Stimulated activated CD8-positive, alpha-beta memory T cell treated with anti-CD3 and anti-CD28 coated beads, Interleukin-4, amount 100 ng/mL, for 1 hour (primary cell): ENCODE measurements at places on chromosomes 1 and 21.

- DNase-seq: no peak
These were observed 588.7 kb downstream of the MATN1 start for GRCh38 chr1:30134466-30135217.

- no peak for DNase-seq
These were observed 3.5 kb downstream of the PIK3CD start for GRCh38 chr1:9654834-9655723.

DNA sequence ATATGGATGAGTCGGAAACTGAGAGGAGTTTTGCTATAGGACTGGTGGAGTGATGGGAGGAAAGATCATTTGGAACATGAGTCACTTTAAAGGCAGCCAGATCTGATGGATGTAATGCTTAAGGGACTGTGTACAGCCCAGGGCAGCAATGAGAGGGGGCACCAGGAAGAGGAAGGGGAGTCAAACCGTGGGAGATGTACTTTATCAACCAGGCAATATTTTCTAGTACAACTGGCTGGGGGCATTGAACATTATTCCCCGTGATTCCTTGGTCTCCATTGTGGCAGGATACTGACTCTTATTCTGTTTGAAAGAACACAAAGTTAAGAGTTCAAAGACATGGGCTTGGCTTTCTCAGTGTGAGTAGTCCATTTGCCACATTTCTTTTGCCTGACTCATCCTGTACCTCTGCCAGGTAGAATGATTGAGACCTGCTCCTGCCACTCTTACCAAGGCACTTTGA, 268.2 kb upstream of the NR5A2 start:
- no peak for DNase-seq

DNA sequence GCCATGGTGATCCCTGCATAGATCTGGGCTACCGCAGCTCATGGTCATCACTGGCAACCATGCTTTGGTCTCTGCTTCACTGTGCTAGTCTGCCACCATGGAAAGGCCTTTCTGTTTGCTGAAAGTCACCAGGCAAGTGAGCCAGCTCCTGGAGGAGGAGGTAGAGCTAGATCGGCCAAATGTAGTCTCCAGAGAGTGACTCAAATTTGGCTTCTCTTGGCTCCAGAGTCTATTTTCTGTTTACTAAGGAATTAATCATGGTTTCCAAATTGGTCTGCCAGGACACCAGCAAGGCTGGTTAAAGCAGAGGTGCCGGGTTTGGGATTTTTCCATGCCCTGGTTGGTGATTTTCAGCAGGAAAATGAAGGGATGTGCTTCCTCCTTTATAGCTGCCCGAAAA, 52.7 kb upstream of the IVNS1ABP start:
- DNase-seq: no peak

DNA sequence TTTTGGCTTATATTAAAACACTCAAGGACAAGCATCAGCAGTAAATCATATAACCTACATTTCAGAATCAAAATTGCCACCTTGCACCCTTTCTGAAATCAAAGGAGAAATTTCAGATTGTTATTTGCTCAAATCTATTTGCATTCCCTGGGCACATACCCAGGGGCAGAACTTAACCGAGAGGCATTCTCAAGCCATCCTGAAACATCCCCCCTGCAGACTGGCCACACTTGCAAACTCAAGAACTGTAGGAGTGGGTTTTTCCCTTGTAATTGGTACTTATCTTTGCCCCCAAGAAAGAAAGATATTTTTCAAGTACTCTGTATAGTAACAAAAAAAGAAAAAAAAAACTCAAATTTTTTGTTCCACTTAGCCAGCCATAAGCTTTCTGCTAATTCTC, 213.6 kb upstream of the ESRRG start:
- DNase-seq: no peak

- no peak for DNase-seq
These were observed 33.7 kb downstream of the RAB3B start for GRCh38 chr1:51956528-51957509.

GRCh38 chr1:66050123-66050522, 257.4 kb downstream of the PDE4B start:
- no peak for DNase-seq

DNA sequence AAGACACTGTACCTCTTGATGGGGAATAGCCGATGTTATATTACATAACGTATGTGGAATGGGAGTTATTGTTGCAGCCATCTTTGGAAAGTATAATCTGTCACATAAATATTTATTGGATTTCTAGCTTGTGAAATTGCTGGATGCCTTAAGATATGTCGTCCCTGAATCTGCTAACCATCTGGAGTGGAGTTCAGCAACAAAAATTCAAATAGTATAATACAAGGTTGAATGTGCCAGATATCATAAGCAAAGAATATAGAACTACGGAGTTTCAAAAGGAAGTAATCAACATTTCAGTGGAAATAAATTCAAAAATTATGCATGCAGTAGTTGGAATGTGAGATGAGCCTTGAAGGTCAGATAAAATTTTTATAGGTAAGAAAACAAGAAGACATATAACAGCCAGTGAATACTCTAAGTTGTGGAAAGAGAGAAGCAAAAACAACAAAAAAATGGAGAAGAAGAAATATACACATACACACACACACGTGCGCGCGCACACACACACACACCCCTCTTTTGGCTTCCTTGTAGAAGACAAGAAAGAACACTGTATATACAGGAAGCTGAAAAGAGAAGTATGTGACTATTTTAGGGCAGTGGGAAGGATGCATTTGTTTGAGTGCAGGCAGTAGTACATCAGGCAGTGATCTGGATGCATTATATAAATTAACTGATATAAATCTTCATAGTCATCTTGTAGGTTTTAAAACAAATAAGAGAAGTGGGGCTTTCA, 516.7 kb downstream of the KCNT2 start:
- no peak for DNase-seq

DNA sequence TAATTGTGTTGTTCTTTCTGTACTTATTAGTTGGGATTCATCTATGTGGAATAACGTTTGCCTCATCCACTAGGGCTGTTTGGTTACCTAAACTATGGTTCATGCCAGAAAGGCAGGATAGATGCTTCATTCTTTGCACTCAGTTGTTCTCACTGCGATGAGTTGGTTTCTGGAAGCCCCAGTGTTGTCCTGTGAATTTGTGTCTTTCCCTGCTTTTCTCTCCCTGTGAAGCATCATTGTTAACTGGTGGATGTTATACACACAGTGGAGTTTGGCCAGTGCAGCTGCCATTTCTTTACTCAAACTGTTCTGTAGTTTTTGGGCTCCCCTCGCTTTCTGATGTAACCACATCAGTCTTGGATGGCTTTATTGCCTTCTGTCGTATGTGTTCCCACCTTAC, 143.6 kb upstream of the COL6A1 start:
- no peak for DNase-seq

DNA sequence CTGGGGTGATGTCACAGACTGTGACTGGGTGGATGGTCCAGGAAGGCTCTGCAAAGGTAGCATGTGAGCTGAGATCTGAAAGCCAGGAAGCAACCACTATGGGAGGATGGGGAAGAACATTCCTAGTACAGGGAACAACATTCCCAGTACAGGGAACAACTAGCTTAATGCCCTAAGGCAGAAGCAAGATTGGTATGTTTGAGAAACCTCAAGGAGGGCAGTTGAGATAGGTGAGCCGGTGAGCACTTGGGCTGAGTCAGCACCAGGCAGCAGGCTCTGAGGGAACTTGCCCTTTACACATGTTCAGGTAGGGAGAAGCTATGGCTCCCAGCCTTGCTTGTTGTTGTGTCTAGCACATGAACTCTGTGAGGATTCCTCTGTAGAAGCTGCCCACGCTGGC, 24.2 kb upstream of the CACNA1E start:
- no peak for DNase-seq

DNA sequence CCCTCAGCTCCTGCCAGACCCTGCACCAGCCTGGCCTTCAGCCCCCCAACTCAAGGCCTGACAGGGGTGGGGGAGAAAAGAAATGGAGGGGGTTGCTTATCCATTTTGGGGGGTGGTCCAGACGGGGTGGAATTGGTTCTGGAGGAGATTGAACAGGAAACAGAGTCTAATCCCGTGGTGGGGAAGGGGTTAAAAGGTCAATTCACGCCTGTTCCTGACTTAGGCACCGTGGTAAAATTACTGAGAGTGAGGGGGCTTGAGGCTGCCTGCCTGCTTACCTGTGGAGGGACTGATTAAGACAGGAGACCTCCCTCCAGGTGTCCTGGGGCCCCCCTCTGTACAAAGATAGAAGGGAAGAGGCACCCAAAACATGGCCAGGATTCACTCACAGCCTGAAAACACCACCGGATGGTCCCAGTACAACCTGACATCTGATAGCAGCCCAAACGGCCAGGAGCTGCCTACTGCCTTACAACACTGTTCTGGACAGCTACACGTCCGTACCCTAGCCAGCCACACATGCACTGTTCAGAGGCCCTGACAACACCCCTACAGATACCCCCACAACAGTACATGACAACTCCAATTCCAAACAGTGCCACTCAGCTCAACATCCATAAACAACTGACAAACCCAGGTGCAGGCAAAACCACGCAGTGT, 31.8 kb downstream of the AHDC1 start:
- no peak for DNase-seq

- DNase-seq: no peak
These were observed 88.1 kb upstream of the SPATA6 start for GRCh38 chr1:48560116-48560515.

GRCh38 chr21:42558368-42558767, 44.7 kb downstream of the SLC37A1 start:
- no peak for DNase-seq

DNA sequence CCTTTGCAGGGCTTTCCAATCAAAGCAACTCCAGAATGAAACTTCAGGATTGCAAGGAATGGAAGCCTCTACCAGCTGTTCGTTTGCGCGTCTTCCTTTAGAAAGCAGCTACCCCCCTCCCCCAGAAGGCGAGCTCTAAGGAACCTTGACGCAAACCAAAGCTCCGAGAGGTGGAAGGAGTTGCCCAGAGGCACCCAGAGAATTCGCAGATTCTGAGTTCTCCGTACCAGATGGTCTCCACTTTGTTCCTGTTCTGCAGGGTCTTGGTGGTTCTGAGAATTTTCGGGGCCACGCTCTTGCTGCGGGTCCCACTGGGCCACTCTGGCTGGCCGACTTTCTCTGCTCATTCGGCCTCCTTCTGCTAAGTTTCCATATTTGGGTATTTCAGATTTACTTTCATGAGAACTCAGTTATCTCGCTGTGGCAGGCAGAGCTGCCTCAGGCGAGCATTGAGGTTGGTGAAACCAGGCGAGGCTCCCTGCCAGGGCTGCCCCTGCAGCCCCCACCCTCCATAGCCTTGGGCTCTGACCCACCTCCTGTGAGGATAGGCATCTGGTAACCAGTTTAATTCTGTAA, 801 bp downstream of the TRAF5 start:
- no peak for DNase-seq

DNA sequence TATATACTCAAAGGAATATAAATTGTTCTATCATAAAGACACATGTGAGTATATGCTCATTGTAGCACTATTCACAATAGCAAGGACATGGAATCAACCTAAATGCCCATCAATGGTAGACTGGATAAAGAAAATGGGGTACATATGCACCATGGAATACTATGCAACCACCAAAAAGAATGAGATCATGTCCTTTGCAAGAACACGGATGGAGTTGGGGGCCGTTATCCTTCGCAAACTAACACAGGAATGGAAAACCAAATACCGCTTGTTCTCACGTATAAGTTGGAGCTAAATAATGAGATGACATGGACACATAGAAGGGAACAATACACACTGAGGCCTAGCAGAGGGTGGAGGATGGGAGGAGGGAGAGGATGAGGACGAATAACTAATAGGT, 16.0 kb upstream of the SGIP1 start:
- DNase-seq: no peak

- no peak for DNase-seq
These were observed 1.7 kb downstream of the PTP4A2 start for GRCh38 chr1:31936278-31936980.

DNA sequence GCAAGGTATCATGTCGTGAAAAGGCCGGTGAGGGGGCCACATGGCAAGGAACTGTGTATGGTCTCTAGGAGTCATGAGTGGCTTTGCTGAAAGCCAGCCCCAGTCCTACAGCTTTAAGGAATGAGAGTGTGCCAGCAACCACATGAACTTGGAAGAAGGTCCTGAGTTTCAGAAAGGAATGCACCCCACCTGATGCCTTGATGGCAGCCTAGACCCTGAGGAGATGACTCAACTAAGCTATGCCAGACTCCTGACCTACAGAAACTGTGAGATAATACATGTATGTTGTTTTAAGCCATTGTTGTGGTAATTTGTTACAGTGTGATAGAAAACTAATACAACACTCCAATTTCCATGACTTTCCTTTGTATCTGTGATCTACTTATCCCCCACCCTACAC, 33.5 kb upstream of the AKT3 start:
- DNase-seq: no peak

DNA sequence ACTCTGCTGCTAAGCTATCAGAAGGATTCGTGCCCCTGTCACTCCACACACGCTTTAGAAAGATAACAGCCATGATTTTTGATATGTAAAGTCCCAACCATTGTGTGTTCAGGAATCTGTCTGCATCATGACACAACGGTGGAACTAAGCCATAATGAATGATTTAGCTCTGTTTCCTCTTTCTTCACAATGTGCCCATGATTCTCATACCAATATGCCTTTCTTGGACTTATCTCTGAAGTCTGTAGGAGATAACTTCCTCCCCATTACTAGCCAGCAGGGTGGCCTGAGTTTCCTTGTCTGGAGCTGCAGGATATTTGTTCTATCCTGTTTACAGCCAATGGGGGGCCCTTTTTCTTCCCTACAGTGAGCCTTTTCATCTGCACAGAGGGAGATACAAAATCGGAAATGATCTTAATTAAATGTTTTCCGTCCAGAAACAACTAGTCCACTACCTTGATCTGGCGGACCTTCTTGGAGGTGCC, 511.7 kb downstream of the USP25 start:
- DNase-seq: no peak

- no peak for DNase-seq
These were observed 134.0 kb upstream of the ARHGEF16 start for GRCh38 chr1:3320246-3321152.

GRCh38 chr1:6523566-6523965, 30.7 kb downstream of the NOL9 start:
- no peak for DNase-seq

DNA sequence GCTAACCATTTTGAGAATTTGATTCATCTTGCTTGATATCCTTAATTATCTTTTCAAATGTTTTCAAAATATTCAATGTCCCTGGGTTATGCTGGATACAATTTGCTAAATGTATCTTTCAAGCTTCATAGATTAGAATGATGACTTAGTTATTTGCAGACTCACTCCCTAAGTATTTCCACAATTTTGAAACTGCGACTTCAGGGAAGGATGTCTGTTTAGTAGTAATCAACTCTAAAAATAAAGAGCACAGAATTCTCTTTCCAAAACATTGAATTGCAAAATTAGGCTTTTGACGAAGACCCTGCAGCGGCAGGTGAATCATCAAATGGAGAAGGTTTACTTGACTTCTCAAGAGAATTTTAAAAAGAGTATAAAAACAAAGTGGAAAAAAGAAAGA, 14.2 kb downstream of the RGS1 start:
- no peak for DNase-seq

GRCh38 chr1:109931911-109932636, 21.4 kb downstream of the CSF1 start:
- DNase-seq: no peak
